Right ventricle myocardium inferior (tissue), 1 donor: ENCODE measurements at places on chromosomes 5 and 9. TPM values are rescaled to one million over a fixed set of nuclear protein-coding genes. Genes with fewer than 3 reads are reported as not detected.

CARTPT gene
- total RNA-seq, result not detected

OR13C4 gene
- total RNA-seq, result not detected

HSD17B3 gene
- 0.78 TPM for total RNA-seq

GARIN3 gene
- total RNA-seq, result not detected

PCDHGA12 gene
- total RNA-seq, result 6.5 TPM

SCAMP1 gene
- 29.5 TPM for total RNA-seq

C6 gene
- total RNA-seq, result 73.3 TPM

GRCh38 chr9:103991698-103992097 is 102.4 kb upstream of the SMC2 start:
- DNase-seq, result no peak

DNA sequence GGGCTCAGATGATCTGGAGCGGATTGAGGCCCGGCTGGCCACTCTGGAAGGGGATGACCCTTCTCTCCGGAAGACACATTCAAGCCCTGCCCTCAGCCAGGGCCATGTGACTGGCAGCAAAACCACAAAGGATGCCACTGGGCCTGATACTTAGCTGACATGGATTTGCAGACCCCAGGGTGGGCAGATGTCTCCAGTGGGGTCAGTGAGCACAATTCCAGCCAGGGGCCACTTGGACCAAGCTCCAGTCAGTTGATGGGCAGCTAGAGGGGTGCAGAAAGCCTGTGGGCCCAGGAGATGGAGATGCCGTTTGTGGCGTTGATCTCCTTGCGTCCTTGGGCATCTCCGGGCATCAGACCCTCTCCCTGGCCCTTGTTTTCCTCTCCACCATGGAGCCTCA is 46.7 kb downstream of the PSD2 start:
- DNase-seq, result no peak

- DNase-seq, result no peak
Observed at GRCh38 chr9:90579181-90579580, 63.4 kb downstream of the DIRAS2 start.

DNA sequence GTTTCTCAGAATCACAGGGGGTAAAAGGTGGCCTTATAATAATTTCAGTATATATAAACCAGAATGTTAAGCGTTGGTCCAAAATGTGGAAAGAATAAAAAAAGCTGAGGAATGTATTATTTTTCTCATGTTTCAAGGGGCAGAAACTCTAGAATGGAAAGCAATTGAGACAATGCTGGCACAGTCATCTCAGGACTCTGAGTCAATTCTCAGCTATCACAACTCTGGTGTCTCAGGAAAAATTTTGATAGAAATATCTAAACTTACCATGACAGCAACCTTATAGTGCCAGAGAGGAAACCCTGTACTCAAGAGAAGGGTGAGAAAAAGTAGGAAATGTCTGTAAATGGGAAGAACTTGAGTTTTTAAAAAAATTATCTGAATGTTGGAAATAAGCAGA is 1189.4 kb upstream of the NUDT12 start:
- no peak for DNase-seq

GRCh38 chr9:105151686-105151995 is 92.8 kb upstream of the SLC44A1 start:
- DNase-seq, result no peak

GRCh38 chr5:6458833-6459232 is 10.2 kb downstream of the UBE2QL1 start:
- no peak for DNase-seq

- DNase-seq, result no peak
Observed at GRCh38 chr5:149837680-149838269, 106.8 kb downstream of the PDE6A start.

GRCh38 chr9:28735738-28736342 is 1162.6 kb upstream of the C9orf72 start:
- no peak for DNase-seq

GRCh38 chr9:36328798-36329411 is 70.7 kb upstream of the GNE start:
- DNase-seq, result no peak

- no peak for DNase-seq
Observed at GRCh38 chr9:92208693-92209524, 84.6 kb downstream of the IARS1 start.

- DNase-seq, result no peak
Observed at GRCh38 chr5:172533399-172534228, 79.3 kb upstream of the SH3PXD2B start.

GRCh38 chr9:122325124-122325523 is 45.7 kb upstream of the PTGS1 start:
- no peak for DNase-seq

- peak; percentile 0 for DNase-seq
Observed at GRCh38 chr9:114250648-114251047, 72.2 kb upstream of the ORM1 start.

GRCh38 chr9:98644011-98644410 is 64.7 kb downstream of the GABBR2 start:
- no peak for DNase-seq

- peak; percentile 82 for DNase-seq
Observed at GRCh38 chr5:140926443-140927227, 536 bp downstream of the PCDHAC1 start.

- DNase-seq, result no peak
Observed at GRCh38 chr9:78618735-78619134, 321.8 kb downstream of the PSAT1 start.

GRCh38 chr9:129253803-129254381 is 75.8 kb upstream of the IER5L start:
- peak; percentile 77 for DNase-seq
